Kidney capillary endothelial cell (primary cell): ENCODE measurements at places on chromosomes 5 and 9.

DNA sequence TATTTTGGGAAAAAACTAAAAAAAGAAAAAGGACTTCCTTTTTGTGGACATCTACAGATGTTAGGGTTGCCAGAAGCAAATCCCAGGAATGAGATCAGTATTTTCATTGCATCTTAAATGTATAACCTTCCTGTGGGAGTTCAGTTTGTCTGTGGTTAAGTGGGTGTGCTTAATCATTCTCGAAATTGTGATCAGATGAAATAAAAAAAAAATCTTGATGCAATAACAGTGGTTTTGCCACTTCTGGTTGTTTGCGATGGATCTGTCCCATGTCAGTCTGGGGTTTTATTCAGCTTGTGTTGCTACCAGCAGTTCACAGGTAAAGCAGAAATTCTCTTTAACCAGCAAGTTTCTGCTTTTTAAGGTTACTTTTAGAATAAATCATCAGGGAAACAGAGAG is 179.0 kb downstream of the MAN2A1 start:
- no peak for DNase-seq

DNA sequence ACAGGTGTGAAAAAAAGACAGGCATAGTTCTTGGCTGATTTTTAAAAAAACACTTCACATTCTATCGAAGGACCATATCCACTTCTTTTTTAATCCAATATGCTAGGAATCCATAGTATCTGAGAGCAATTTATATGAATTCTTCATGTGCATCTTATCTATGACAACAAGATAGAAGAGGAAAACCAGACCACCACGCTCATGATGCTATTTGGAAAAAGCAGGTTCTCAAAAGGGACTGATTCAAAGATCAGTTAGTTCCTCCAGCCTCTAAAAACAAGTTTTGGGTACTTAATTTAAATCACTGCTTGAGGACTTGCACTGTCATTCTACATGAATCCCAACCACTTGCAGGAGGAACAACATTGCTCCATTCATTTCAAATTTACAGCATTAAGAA is 6.3 kb downstream of the MEF2C start:
- DNase-seq = no peak

GRCh38 chr5:111070272-111071134 is 1.0 kb upstream of the TSLP start:
- DNase-seq = no peak

GRCh38 chr9:128722380-128723351 is 1.3 kb downstream of the ZDHHC12 start:
- DNase-seq = no peak

- DNase-seq = no peak
These were observed 17.3 kb downstream of the RIGI start for GRCh38 chr9:32508728-32509127.

GRCh38 chr9:76415731-76416130 is 21.5 kb upstream of the RFK start:
- DNase-seq = no peak

DNA sequence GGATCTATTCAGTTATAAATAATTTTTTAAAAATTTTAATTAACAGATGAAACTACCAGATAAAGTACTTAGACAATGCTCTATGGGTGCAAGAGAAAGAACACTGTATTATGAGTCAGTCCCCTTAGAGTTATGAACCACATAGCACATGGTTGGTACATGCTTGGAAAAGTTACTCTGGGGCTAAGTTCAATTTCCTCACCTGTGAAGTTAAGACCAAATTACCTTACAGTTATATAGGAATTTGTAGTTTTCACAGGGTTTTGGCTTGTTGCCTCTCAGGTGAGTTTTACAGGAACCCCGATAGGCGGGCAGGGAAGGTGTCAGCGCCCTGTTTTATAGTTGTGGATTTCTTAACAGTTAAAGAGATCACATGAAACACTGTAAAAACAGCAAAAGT is 1.2 kb downstream of the PANK3 start:
- peak; percentile 20 for DNase-seq

GRCh38 chr5:51194671-51195070 is 188.6 kb upstream of the ISL1 start:
- no peak for DNase-seq

DNA sequence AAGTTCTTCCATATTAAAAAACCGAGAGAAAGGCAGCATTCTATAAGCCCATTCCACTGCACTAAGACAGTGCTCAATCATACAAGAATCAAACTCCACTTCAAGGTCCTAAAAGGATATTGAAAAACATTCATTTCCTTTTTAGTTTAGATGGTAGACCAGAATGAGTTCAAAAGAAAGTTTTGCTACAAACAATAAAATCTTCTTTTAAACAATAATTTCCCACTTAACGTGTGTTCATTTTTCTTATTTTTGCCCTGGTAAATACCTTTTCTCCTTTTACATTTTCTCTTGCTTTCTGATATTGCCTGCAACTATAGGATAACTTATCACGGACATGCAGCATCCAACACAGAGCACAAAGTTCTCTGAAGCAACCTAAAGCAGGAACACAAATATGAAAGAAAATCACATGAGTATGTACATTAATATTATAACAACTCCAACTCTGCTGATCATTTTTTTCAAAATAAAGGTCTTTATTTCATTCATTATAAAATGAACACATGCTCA is 61.7 kb downstream of the CPLANE1 start:
- DNase-seq = no peak

DNA sequence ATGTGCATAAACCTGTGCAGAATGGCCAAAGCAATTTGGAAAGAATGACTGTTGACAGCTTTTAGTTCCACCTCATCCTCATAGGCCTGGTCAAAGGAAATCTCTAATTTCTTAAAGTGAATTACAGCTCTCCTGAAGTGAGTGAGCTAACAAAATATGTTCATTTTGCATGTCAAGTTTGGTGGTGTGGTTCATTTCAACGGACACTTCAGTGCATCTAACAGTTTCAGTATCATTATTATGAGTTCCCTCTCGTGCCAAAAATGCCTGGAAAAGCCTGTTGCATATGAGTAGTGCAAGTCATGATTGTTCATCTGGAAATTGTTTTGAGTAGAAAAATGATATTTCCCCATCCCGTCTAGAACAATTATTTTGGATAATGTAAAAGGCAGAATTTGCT is 53.2 kb upstream of the HMHB1 start:
- no peak for DNase-seq

- no peak for DNase-seq
These were observed 10.5 kb upstream of the NKX2-5 start for GRCh38 chr5:173245319-173246134.

- no peak for DNase-seq
These were observed 216.3 kb upstream of the ZNF608 start for GRCh38 chr5:124962735-124963134.

DNA sequence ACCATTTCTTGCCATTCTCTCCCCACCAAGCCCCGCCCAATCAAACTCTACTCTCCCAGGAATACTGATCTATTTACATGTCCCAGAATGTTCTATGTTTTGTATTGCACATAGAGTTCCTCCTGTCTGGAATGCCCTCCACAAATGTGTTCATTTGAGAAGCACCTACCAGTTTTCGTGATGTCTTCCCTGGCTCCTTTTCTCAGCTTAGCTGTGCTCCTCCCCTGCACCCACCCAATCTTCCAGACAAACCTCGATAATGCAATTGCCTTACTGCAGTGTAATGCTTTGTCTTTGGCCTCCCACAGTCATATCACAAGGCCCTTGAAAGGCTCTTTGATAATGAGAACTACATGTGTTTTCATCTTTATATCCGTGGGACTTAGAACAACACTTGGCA is 214.5 kb upstream of the ANKRD55 start:
- DNase-seq = no peak

DNA sequence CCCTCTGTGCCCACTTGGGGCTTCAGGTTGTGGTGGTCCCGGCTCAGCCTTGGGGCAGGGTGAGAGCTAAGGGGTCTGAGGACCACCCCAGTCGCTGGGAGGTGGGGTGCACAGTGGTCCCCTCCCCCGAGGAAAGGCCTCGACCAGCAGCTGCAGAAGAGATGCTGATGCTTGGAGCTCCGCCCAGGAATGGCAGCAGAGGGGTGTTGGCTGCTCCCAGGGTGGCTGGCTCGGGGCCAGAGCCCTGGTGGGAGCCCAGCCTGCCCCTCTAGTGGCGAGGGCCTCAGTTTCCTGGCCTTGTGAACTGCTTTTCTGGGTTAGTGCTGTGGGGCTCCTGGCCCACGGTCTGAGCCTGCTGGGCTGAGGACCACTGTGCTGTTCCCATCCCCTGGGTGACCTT is 1.2 kb downstream of the DIPK1B start:
- DNase-seq = no peak

DNA sequence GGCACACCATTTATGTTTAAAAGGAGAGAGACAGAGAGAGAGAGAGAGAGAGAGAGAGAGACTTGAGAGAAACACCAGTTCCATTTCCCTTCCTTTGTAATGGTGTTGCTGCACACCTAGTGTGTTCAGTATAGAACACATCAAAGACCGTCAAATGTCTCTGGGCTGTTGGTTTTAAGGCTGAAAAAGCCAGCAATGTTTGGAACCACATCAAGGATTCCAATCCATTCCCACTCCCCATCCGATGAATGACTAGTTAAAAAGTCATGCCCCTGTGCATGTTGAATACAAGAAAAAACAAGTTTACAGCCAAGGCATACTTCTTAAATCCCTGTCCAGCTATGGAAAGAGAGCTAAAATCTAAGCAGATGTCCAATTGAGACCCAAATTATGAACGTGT is 83.0 kb upstream of the IFNE start:
- no peak for DNase-seq

DNA sequence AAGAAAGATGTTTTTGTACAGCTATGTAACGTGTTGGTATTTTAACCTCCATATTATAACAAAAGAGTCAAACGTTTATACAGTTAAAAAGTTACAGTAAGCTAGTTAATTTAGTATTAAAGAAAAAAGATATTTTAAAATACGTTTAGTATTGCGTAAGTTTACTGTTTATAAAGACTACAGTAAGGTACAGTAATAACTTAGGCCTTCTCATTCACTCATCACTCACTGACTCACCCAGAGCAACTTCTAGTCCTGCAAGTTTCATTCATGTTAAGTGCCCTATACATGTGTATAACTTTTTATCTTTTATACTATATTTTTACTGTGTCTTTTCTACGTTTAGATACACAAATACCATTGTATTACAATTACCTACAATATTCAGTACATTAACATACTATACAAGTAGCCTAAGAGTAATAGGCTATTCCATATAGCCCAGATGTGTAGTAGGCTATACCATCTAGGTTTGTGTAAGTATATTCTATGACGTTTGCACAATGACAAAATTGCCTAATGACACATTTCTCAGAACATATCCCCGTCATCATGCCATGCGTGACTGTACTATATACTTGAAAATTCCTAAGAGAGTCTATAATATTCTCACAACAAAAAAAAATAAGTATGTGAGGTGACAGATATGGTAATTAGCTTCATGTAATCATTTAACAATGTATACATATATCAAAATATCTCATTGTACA is 33.8 kb downstream of the ERP44 start:
- no peak for DNase-seq

DNA sequence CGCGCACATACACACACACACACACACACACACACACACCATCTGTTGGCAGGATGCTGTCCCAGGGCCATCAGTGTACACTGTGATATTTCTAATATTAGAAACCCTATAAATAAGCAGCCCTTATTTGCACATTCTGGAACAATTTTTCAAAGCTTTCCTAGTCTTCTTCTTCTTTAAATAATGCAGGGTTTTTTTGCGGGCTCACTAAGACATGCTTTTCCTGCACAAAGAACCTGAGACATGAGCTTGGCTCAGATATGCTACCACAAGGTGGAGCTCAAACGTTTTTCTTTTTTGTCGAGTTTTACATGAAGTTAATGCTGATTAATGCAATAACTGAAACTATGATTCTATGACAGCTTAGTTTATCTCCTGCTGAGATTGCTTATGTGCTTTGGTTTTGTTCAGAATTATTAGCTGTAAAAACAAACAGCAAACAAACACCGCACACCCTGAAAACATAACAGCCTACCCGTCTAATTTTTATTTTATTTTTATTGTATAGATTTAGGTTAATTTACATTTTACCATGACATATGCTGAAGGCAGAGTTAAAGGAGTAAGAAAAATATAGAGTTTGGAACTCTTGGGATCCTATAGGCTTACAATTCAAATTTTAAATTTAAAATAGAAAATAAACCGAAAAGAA is 95.8 kb downstream of the ALDH1A1 start:
- DNase-seq = peak; percentile 52

DNA sequence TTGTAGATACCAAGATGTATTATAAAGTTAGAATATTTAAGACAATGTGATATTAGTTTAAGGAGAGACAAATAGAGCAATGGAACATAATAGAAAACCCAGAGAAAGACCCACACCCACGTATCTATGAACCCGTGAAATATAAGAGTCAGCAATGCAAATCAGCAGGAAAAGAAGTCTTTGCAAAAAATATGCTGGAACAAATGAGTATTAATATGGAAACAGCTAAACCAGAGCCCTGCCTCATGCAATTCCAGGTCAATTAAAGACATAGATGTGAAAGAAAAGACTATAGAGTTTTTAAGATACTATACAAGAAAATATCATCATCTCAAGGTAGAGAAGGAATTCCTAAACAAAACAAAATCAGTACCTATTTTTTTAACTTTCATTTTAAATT is 23.1 kb upstream of the IL3 start:
- DNase-seq = no peak

DNA sequence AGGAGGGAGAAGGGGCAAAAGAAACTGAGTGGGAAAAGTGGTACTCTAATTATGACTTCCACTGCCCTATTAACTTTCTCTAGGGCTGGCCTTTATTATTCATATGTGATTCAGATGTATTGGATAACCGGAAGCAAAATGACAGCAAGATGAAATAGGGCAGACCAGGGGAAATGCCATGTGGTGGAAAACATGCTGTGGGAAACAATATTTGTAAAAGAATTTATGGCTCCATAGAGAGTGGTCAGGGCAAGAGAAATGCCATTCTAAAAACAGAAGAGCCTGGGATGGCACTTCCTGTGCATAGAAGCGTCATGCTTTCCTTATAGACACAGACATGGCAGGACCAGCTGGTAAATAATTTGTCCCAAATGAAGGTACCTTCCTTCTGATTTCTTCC is 67.7 kb downstream of the MEGF10 start:
- peak; percentile 77 for DNase-seq

DNA sequence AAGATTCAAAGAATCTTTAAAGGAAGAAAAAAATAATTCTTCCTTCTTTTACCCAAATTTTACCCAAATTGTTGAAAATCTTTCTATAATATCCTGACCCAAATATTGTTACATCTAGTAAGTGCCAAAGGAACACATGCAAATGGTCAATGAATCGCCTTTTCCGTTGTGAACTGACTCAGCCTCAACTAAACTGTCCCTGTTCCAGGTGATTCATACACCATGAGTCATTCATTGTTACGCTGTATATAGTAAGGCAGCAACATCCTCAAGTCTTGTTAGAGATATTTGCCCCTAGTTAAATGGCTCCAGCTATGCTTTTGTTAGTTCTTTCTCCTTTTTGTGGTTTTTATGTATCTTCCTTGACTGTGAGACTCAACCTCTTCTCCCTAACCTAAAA is 9.7 kb downstream of the PTGER4 start:
- DNase-seq = peak; percentile 99
